ENCODE measurements at places on chromosomes 6 and 20.

DNA sequence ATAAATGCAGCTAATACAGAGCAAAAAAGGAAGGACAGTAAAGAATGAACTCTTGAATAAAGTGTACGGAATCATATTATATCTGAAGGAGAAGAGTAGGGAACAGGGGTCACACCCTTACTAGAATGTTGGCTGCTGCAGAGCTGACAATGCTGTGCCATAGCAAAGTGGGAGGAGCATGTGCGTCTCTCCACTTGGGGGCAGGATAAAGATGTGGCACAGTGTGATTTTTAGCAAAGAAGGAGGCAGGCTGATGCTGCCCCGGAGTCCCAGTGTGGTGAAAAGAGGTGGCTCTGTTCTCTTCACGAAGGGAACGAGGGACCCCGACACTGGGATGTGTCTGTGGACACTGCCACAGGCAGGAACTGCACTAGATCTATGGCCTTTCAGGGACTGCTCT is 67.5 kb downstream of the INSM1 start:
- DNase-seq: no peak

GRCh38 chr6:167559675-167560479 is 235.0 kb downstream of the TTLL2 start:
- no peak for DNase-seq

DNA sequence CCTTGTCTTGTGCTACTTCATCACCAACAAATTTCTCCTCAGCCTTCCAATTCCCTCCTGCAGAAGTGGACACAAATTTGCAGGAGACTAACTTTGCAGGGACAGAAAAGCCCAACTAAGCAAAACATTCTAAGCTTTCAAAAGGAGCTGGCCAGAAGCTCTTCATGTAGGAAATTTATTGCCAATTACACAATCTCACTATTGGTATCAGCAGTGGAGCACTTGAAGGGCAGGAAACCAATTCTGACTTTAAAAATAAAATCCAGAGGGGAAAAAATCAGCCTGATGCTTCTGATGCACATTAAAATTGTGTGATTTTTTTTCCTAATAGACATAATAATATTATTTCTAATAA is 193.3 kb downstream of the LY86 start:
- no peak for DNase-seq

DNA sequence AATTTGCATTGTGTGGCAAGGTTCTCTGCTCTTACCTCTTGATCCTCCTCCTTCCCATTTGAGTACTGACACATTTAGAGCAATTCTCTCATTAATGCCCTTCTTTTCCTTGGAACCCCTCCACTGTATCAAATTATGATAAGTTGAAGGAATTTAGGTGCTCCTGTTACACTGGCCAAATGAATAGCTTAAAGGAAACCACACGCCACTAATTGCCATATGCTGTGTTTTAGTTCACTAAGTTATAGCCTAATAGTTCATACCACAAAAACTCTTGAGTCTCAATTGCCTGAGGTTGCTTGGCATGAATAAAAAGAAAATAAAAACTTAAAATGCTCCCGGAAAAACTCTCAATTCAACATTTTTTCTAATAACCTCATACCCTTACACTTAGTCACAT is 1239.3 kb downstream of the EPHA7 start:
- no peak for DNase-seq

DNA sequence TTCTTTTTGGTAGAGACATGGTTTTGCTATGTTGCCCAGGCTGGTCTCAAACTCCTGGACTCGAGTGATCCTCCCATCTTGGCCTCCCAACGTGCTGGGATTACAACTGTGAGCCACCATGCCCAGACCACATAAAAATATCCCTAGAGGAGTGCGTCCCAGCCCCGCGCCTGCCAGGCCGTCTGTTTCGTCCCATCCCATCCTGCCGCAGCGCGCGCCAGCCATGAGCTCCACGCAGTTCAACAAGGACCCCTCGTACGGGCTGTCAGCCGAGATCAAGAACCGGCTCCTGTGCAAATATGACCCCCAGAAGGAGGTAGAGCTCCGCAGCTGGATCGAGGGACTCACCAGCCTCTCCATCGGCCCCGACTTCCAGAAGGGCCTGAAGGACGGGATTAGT is 16.6 kb upstream of the AMD1 start:
- no peak for DNase-seq

DNA sequence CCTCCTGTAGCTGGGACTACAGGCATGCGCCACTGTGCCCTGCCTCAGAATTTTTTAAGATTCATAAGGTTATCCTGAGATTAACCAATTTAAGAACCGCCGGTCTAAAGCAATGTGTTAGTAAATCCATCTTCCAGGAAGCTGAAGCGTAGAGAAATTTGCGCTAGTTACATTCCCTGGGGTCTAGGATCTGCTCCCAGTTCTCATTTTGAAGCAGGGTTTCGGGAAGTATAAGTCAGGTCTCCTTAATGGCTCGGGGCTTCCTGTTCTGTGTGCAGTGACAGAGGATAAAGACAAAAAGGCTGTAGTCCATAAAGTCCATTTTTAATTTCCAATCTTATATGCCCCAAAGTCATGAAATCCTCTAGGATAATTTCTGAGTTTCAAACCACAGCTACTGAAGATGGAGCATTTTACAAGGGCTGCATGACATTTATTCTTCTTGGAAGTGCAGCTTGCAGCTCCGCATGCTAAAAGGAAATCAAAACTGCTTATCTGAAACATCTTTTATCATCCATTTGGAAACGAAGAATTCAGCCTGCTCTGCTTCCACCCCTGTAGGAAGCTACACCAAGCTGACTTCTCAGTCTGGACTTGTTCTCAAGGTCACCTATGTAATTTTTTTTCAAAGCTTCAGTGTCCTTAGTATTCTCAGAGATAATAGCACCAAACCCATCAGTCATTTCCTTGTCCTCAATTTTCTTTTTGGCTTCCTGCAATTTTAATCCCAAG is 326.1 kb downstream of the PRL start:
- no peak for DNase-seq

GRCh38 chr6:107656401-107656800 is 166.5 kb downstream of the SOBP start:
- DNase-seq: no peak

DNA sequence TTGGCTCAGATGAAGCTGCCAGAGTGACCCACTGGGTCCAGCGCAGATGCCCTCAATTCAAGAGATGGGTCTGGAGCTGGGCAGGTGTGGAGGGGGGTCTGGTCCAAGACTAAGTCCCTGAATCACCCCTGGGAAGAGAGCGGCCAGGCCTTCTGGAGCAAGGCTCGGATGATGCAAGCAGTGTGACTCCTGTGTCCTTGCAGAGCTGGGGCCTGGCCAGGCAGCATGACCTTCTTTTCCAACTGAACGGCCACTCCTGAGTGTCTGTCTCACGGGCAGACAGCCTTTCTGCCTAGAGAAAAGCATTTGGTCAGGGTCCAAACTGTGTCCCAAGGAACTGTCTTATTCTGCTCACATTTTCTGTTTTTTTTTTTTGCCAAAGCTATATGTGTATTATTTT is 42.6 kb upstream of the FNDC1 start:
- no peak for DNase-seq

DNA sequence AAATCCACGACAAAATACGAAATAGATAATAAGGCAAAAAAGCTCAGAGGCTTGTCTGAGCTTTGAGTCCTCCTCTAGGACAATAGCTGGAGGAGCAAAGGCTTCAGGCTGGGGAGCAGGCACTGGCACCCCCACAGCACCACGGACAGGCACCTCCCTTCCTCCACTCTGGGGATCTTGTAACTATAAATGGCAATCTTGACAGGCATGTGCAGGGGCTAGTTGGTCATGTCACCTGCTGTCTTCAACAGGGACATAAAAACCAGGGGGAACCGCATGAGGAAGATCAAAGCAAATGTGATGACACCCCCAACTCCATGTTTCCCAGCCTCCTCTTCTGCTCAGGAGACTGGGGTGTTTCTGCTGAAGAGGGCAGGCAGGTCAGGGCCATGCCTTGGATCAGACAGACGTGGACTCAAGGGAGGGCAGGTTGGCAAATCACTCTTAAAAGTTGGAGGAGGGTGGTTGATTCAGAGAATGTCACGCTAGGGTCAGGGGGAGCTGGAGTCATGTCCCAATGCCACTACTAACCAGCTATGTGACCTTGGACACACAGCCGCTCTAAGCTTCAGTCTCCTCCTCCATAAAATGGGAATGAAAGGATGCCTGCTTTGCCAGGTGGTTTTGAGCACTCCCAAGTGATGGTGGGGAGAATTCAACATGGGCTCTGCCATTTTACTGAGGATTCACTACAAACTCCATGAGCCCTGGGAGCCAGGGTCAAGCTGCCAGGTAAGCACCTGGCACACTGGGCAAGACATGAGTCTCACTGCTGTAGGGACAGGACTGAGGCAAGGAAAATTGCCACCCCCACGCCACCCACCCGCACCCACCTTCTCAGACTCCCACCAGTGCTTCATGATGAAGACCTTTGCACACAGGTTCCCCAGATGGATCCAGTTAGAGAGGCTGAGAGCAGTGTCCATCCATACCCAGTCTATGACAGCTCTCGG is 48.0 kb downstream of the NPEPL1 start:
- no peak for DNase-seq

DNA sequence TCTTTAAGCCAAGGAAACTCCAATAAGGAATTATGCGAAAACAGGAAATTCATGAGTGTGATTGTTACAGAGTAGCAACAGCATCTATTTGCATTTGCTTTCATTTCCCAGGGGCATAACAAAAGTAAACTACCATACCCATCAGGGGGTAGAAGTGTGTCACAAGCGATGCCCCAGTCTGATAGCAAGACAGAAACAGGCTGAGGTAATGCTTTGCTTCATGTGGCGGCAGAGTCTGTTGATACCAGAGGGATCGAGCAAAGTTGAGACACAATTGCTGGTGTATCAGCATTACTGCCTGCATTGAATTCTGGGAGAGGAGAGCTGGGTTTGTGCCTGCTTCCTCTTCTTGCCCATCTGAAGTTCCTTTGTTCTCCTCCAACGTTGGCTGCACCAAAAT is 51.2 kb upstream of the LYRM2 start:
- no peak for DNase-seq

DNA sequence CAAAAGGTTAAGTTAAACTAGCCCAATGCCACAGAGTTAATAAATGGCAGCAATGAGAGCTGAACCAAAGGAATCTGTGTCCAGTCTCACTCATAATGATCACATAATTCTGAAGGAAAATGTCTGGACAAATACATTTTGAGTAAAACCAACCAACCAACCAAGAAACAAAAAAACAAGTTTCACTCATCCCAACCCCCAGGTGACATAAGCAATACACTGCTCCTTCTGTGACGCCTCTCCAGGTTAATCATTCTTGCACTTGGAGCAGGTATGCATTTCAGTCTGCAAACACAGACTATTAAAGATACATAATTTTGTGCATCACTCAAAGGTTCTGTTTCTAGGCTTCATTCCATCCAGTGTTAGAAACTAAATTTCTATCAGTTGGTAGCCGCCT is 35.2 kb upstream of the MC3R start:
- DNase-seq: no peak

DNA sequence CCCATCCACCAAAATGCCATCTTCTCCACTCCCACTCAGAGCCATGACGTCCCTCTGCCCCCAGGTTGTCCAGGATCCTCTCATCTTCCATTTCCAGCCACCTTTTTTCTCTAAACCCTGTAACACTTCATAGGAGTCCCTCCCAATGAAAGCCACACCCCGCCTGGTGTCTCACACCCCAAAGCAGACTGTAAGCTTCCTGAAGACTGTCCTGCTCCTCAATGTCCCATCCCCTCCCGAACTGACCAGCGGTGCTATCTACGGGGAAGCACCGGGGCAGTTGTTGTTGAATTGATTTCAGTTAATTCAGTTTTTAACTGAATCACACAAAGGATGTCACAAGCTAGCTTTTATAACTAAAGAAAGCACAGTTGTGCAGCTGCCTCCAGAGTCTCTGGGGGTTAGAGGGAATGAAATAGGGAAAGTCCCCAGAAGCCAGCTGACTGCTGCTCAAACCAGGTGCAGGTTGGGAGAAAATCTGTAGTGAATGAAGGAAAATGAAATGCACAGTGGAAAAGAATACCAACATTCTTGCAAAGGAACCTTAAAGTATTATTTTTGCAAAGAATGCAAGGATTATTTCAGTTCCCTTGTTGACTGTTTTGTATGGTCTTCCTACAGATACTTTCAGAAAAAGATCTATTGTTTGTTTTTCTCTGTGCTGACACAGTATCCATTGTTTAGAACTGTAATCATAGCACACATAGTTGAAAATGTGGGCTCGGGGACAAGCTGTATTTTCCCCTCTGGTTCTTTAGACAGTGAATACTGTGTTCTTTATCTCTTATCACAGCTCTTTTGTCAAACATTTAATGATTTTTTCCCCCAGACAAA is 222.6 kb upstream of the QKI start:
- no peak for DNase-seq

DNA sequence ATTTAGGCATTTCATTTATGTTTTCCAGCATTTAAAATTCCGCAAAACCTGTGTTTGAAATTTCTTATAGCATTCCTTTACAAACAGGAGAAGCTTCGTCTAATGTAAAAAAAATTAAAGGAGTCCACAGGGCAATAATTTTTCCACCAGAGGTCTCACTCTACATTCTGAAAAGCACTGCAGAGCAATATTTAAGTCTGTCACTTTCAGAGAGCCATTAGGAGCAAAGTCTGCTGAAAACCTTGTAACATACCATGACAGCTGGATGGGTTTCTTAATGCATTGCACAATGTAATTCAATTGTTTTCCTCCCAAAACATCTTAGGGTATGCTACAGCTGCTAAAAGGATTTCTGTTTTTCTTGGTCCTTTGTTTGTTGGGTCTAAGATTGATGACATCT is 18.0 kb downstream of the BAG2 start:
- no peak for DNase-seq

DNA sequence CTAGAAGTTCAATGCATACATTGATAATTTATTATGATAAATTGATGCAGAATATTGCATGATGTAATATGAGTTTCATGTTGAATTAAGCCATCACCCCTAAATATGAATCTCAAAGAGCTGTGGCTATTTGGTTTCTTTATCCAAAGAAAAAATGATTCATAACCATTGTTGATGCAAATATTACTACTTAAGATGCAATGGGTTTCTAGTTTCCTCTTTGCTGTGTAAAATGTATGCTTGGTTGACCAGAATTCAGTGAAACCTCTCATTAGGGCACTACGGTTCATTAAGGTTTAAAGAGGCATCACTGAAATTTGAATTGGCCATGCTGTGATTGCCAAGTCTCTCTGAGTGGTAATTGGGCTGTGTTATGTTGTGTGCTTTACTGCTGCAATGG is 492.5 kb upstream of the FLRT3 start:
- no peak for DNase-seq

DNA sequence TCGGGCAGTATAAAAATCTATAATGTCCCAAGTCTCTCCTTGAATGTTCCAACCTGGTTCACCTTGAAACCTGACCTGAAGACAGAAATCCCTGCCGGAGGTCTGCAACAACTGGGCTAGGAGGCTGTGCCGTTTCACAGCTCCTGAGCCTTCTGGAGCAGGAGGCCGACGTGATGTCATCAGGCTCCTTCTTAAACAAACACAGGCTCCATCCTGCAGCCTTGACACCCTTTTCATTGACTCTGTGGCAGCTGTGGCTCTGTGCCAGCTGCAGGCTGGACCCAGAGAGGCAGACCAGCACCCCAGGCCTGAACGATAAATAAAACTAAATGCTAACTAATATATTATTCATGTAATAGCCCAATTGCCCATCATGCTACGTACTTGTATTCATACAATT is 483.9 kb downstream of the CD83 start:
- DNase-seq: no peak
